ENCODE measurements at places on chromosomes 7 and 10. TPM values are rescaled to one million over a fixed set of nuclear protein-coding genes. Genes with fewer than 3 reads are reported as not detected.

DNA sequence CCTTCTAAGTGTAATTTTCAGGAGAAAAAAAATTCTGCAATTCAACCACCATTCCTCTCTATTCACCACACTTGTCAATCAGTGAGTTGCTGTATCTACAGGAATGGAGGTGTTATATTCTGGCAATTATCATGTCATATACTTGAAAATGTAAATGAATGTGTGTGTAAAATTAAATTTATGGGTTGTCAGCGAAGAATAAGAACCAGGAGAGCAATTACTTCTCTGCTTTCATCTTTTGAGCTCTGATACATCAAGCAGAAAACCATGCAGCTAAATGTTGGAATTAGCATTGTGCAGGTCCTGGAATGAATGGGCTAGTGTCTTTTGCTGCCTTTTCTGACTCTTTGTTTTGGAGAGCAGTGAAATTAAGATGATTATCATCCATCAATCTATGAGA is 207.6 kb downstream of the FOXP2 start:
- H3K36me3 ChIP-seq = no peaks in the 10 kb centered on the region
- H3K27ac ChIP-seq = no peak overlapping the region
- no peaks in the 10 kb centered on the region for H3K27me3 ChIP-seq

PAPOLB gene
- total RNA-seq = not detected

LIPM gene
- total RNA-seq = not detected

DNA sequence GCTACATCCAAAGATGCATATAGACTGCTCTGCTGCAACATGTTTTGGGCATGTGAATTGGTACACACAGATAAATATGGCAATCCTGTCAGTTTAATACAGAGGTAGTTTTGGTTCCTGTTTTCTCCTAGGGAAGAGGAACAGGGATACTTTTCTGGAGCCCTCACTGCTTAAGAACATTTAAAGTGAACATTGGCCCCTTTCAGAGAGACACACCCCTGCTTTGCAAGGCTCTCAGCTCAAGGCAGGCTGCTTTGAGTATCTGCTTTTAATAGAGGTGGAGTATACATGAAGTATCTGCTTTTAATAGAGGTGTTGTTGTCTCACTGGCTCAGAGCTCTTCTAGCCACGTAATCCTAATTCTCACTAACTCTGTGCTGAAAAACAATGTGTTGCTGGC is 38.9 kb downstream of the CYP51A1 start:
- DNase-seq = no peak
- H3K4me1 ChIP-seq = no peaks in the 10 kb centered on the region
- H3K4me3 ChIP-seq = no peak overlapping the region
- H3K36me3 ChIP-seq = no peaks in the 10 kb centered on the region
- H3K27me3 ChIP-seq = no peaks in the 10 kb centered on the region
- H3K27ac ChIP-seq = no peak overlapping the region

- H3K27me3 ChIP-seq = no peaks in the 10 kb centered on the region
- H3K27ac ChIP-seq = no peak overlapping the region
- DNase-seq = no peak
- no peaks in the 10 kb centered on the region for H3K36me3 ChIP-seq
- no peak overlapping the region for H3K4me3 ChIP-seq
These were observed 18.0 kb downstream of the SPAG6 start for GRCh38 chr10:22363305-22363704.

- DNase-seq = no peak
- no peaks in the 10 kb centered on the region for H3K27me3 ChIP-seq
- H3K4me1 ChIP-seq = no peaks in the 10 kb centered on the region
- no peak overlapping the region for H3K27ac ChIP-seq
- H3K4me3 ChIP-seq = no peak overlapping the region
These were observed 321.5 kb upstream of the AKR1E2 start for GRCh38 chr10:4504550-4504949.

GRCh38 chr10:55272886-55273285 is 471.9 kb upstream of the PCDH15 start:
- DNase-seq = no peak
- no peaks in the 10 kb centered on the region for H3K36me3 ChIP-seq
- H3K27me3 ChIP-seq = no peaks in the 10 kb centered on the region
- H3K27ac ChIP-seq = no peak overlapping the region
- no peak overlapping the region for H3K4me3 ChIP-seq

GRCh38 chr10:127368929-127369328 is 172.5 kb upstream of the INSYN2A start:
- H3K27ac ChIP-seq = no peak overlapping the region
- no peaks in the 10 kb centered on the region for H3K27me3 ChIP-seq
- H3K36me3 ChIP-seq = no peaks in the 10 kb centered on the region
- DNase-seq = no peak
- H3K4me3 ChIP-seq = no peak overlapping the region

BAIAP2L1 gene
- 46.4 TPM for total RNA-seq

DNA sequence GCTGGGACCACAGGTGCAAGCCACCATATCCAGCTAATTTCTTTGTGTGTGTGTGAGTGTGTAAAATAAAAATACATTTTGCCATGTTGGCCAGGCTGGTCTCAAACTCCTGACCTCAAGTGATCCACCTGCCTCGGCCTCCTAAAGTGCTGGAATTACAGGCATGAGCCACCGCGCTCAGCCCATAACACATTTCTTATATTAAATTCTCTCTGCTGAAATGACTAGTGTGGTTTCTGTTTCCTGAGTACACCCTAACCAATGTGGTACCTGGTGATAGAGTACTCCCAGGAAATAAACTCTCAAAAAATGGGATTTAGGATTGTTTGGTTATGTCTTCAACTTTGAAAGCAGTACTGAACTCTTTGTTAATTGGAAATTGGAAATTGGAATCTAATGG is 19.4 kb upstream of the FHIP2A start:
- H3K4me3 ChIP-seq = no peak overlapping the region
- no peak for DNase-seq
- no peak overlapping the region for H3K27ac ChIP-seq
- no peaks in the 10 kb centered on the region for H3K27me3 ChIP-seq
- H3K36me3 ChIP-seq = no peaks in the 10 kb centered on the region
- no peaks in the 10 kb centered on the region for H3K4me1 ChIP-seq

- no peak for DNase-seq
- no peaks in the 10 kb centered on the region for H3K36me3 ChIP-seq
- H3K27me3 ChIP-seq = no peaks in the 10 kb centered on the region
- no peak overlapping the region for H3K27ac ChIP-seq
- H3K4me1 ChIP-seq = no peaks in the 10 kb centered on the region
These were observed 90.6 kb downstream of the ARHGAP12 start for GRCh38 chr10:31838065-31838464.

GRCh38 chr10:75408911-75409885 is 7.6 kb upstream of the ZNF503 start:
- peak overlapping the region; percentile 49 for H3K4me3 ChIP-seq
- peak; percentile 86 for DNase-seq
- H3K4me1 ChIP-seq = peaks cover 15% of the 10 kb centered on the region
- peak overlapping the region; percentile 67 for H3K27ac ChIP-seq
- H3K27me3 ChIP-seq = no peaks in the 10 kb centered on the region

RNF133 gene
- total RNA-seq = 5.0 TPM

DNA sequence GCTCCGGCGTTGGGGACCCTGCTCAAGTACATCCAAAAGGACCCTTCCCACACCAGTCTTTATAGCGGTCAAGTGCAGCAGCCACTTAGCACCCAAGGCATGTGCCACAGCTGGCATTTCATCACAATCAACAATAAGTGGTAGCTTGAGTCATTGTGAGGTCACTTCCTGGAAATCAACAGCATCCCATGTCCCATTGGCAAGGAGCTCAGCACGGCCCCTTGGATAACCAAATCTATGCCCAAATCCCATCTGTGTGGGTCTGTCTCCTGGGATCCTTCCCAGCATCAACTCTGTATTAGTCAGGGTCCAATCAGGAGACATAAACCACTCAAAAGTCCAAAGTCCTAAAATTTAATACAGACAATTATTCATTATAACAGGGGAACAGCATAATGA is 27.1 kb downstream of the MDH2 start:
- no peak overlapping the region for H3K27ac ChIP-seq
- H3K4me1 ChIP-seq = no peaks in the 10 kb centered on the region
- H3K27me3 ChIP-seq = no peaks in the 10 kb centered on the region
- DNase-seq = no peak

CPEB3 gene
- total RNA-seq = 10.9 TPM

GRCh38 chr10:48740015-48740707 is 55.5 kb downstream of the WDFY4 start:
- no peak overlapping the region for H3K4me3 ChIP-seq
- no peak for DNase-seq
- no peak overlapping the region for H3K27ac ChIP-seq
- H3K27me3 ChIP-seq = no peaks in the 10 kb centered on the region

DNA sequence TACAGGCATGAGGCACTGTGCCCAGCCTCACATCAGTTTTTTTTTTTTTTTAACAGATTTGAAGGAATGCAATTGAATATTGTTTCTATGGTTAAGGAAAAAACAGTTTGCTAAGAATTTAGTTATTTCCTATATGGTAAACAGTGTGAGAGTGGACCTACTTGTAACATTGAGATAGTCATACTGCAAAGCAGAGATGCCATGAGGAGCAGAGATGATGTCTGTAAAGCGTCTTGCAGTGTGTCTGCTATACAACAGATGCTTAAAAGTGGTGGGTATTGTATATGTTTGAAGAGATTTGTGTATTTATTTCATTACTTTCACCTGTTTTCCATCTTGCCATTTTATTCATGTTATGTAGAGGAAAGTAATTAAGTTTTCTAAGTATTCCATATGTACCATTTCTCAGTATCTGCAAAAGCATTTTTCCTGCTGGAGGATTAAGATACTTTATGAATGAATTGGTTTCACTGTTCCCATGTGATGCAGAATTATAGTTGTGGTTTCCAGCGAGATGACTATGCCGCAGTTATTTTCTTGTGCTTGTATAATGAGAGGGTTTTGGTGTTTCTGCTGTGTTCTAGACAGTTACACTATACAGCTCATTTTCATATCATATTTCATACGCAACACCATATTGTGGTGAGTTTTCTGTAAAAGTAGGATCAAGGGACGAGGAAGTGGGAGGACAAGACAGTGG is 26.6 kb downstream of the TET1 start:
- H3K4me1 ChIP-seq = no peaks in the 10 kb centered on the region
- no peak overlapping the region for H3K27ac ChIP-seq
- H3K36me3 ChIP-seq = no peaks in the 10 kb centered on the region
- H3K27me3 ChIP-seq = no peaks in the 10 kb centered on the region
- DNase-seq = no peak
- no peak overlapping the region for H3K4me3 ChIP-seq

GRCh38 chr7:50147951-50148808 is 55.1 kb upstream of the ZPBP start:
- no peaks in the 10 kb centered on the region for H3K4me1 ChIP-seq
- H3K27ac ChIP-seq = no peak overlapping the region
- DNase-seq = no peak
- no peaks in the 10 kb centered on the region for H3K36me3 ChIP-seq
- no peak overlapping the region for H3K4me3 ChIP-seq
- H3K27me3 ChIP-seq = no peaks in the 10 kb centered on the region

- DNase-seq = no peak
- no peaks in the 10 kb centered on the region for H3K4me1 ChIP-seq
- H3K4me3 ChIP-seq = no peak overlapping the region
- H3K27me3 ChIP-seq = no peaks in the 10 kb centered on the region
- H3K36me3 ChIP-seq = no peaks in the 10 kb centered on the region
These were observed 33.8 kb upstream of the LOXL4 start for GRCh38 chr10:98301664-98302319.

DNA sequence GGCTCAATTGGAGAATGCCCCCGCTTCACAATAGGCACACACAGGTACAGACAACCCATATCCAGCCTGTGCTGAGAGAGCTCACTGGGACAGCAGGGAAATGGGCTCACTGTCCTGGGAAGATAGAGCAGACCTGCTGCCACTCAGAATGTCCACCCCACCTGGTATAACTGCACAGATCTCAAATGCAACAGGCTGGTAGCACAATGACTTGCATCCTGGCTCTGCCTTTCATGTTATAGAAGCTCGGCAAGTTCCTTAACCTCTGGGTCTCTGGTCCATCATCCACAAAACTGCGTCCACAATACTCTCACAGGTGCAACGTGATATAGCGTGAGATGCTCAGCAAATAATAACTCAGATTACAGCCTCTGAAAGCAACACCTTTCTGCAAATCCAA is 295.4 kb downstream of the GRID1 start:
- no peak overlapping the region for H3K27ac ChIP-seq
- DNase-seq = no peak
- no peak overlapping the region for H3K4me3 ChIP-seq

PILRA gene
- 5.8 TPM for total RNA-seq

DNA sequence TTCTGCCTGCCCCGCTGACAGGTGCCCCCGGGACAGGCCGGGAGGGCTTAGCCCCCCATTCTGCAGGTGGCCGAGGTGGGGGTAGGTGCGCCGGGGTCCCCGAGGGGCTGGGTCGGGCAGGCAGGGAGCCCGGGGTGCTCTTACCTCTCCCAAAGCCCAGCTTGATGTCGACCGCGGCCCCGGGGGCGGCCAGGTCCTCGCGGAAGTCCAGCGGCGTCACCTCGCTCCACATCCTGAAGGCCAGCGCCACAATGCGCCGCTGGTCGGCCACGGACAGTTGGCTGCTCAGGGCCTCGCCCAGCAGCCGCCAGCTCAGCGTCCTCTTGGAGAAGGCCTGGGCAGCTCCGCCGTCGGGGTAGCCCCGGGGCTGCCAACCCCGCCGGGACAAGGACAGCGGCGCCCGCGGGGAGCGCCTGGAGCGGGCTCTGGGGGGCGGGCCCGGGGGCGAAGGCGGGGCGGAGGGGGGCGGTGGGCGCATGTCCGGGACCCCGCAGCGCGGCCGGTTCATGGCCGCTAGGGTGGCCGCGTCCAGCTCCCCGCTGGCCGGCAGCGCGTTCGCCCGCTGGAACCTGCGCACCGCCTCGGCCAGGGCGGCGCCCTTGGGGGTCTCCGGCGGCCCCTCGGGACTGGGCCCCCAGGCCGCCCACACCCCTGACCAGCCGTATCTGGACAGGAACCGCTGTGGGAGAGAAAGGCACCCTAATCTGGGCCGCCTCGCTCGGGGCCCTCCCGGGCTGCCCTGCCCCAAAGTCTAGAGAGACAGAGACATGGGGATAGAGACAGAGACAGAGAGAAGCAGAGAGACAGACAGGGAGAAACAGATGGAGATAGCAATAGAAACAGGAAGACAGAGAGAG is 1.7 kb downstream of the MMP21 start:
- no peaks in the 10 kb centered on the region for H3K4me1 ChIP-seq
- no peaks in the 10 kb centered on the region for H3K27me3 ChIP-seq
- no peak overlapping the region for H3K4me3 ChIP-seq
- H3K27ac ChIP-seq = no peak overlapping the region

DNA sequence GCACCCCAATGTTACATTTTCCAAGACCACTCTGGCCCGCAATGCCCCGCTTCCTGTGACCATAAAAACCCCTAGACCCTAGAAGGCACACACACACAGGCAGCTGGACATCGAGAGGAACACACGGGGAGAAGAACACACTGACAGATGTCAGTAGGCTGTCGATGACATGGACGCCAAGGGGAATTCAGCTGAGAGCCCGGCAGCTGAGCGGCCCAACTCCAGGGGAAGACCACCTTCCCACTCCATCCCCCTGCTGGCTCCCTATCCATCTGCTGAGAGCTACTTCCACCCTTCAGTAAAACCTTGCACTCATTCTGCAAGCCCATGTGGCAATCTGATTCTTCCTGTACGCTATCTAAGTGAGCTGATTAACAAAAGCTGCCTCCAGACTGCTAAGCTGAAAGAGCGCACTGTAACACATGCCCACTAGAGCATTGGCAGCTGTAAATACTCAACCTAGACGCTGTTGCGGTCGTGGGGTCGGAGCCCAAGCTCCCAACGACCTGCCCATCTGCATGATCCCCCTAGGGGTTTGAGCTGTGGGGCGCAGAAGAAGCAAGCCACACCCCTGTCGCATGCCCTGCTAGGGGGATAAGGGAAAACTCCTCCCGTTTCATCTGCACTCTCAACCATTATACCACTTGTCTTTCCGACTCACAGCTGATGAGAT is 843.6 kb upstream of the POT1 start:
- no peak overlapping the region for H3K27ac ChIP-seq
- no peaks in the 10 kb centered on the region for H3K27me3 ChIP-seq
- H3K4me1 ChIP-seq = no peaks in the 10 kb centered on the region
- H3K4me3 ChIP-seq = no peak overlapping the region

Data from Peyer's patch (tissue), 4 donors.